Cortex of kidney (tissue), 1 donor: ENCODE measurements at places on chromosomes 4 and X.

- DNase-seq: no peak
Observed at GRCh38 chr4:95508421-95508820, 40.4 kb downstream of the UNC5C start.

DNA sequence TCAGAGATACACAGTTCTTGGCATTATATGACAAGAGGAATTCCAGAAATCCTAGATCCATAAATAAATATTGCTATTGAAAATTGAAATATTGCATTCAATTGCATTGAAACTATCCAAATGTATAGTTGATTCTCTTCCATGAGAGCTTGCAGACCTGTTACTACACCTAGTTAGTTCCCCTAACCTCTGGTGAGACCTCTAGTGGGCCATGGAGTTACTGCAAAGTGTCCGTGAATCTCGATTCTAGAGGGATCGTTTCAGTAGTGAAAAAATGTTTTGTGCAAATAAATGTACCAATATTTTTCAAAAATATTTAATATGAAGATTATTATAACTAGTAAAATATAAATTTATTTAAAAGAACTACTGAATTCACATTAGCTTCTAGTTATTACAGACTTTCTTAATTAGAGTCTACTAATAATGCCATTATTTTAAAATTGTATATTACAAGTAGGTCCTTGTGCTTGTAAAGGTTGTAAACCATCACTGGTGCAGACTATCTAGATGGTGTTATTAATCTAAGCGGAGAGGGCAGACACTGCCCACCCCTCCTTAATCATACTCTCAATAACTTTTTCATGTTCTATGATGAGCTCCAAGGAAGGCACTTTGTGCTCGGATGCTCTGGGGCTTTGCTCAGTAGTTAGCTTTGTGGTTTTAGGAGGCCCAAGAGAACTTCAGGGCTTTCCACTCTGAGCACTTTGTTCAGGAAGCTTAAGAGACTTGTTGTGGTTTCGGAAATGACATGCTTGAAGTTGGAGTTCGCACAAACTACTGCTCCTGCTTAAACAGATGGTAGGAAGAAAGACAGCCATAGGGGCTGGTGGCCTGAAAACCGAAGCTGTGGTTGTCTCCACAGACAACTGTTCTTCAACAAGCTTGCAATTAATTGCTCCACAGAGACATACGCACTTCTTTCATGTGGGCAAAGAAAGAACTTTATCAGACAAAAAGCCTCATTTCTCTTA lies 42.8 kb downstream of the IL21 start:
- no peak for DNase-seq

DNA sequence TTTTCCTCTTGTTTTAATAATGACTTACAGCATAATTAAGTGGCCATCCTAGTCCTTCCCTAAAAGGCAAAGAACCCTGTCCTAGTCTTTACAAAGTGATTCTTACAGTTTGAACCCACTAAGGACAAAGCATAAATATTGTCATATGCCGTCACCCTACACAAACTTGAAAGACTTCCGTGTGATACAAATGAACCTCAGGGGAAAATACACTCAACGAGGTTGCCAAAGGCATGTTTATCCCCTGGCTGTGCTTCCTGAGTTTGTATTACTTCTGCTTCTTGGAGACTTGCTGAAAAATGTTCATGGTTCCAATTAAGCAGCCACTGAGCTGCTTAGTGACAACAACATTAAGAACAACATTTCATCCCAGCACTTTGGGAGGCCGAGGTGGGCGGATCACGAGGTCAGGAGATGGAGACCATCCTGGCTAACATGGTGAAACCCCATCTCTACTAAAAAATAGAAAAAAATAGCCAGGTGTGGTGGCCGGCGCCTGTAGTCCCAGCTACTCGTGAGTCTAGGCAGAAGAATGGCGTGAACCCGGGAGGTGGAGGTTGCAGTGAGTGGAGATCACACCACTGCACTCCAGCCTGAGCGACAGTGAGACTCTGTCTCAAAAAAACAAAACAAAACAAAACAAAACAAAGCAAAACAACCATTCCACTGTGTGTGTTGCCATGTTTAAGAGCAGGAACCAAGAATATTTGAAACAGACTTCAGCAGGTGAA lies 16.2 kb downstream of the RASSF6 start:
- no peak for DNase-seq

- DNase-seq: no peak
Observed at GRCh38 chrX:49282647-49283011, 13.0 kb downstream of the PPP1R3F start.

- DNase-seq: no peak
Observed at GRCh38 chr4:19807505-19807904, 444.2 kb upstream of the SLIT2 start.

GRCh38 chrX:153726286-153727122 lies 1.8 kb downstream of the ABCD1 start:
- no peak for DNase-seq

DNA sequence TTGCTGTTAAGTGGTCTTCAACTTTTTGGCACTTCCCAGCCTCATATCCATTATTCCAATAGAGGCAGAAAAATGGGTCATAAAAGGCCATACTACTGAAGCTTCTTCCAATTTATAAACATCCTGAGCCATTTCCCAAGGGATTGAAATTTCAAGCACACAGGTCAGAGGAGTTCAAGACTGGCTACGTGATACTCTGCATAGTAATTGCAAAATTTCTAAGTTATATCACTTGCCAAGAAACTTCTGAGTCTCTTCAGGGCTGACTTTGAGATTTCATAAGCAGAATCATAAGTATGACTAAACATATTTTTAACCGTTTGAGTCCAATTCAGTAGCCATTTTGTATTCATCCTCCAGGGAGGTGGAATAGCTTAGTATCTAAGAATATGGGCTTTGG lies 75.6 kb upstream of the RXFP1 start:
- DNase-seq: no peak

- DNase-seq: no peak
Observed at GRCh38 chr4:54719378-54719777, 61.6 kb downstream of the KIT start.

- DNase-seq: no peak
Observed at GRCh38 chr4:93147524-93148212, 680.9 kb upstream of the ATOH1 start.

- DNase-seq: no peak
Observed at GRCh38 chr4:141375855-141376254, 155.2 kb downstream of the ZNF330 start.

DNA sequence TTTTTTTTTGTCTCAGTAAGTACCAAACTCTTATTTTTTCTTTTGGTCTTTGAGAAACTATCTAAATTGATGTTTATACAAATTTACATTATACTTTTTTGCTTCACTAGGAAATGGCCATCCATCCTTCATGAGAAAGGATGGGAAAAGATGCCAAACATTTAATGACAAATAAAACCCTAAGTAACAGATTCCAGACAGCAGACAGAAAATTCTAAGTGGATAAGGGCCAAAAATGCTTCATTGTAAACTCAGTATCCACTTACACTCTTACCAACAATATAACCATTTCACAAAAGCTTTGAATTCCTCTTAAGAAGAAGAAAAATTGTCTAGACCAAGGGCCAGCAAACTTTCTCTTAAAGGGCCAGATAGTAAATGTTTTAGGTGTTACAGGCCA lies 3.5 kb downstream of the GUCY1B1 start:
- DNase-seq: no peak

GRCh38 chr4:113837397-113837796 lies 75.9 kb upstream of the CAMK2D start:
- DNase-seq: no peak

- DNase-seq: no peak
Observed at GRCh38 chr4:139857021-139857420, 191.4 kb downstream of the MGST2 start.

GRCh38 chr4:2072971-2073807 lies 14.1 kb downstream of the NAT8L start:
- no peak for DNase-seq

- no peak for DNase-seq
Observed at GRCh38 chrX:45508454-45508853, 307.8 kb upstream of the DIPK2B start.

GRCh38 chrX:123961268-123962005 lies at the start of gene STAG2:
STAG2 (plus strand) TSS chrX:123961706; CDS start chrX:124022628, 60,922 bp downstream.
- peak; percentile 2 for DNase-seq

DNA sequence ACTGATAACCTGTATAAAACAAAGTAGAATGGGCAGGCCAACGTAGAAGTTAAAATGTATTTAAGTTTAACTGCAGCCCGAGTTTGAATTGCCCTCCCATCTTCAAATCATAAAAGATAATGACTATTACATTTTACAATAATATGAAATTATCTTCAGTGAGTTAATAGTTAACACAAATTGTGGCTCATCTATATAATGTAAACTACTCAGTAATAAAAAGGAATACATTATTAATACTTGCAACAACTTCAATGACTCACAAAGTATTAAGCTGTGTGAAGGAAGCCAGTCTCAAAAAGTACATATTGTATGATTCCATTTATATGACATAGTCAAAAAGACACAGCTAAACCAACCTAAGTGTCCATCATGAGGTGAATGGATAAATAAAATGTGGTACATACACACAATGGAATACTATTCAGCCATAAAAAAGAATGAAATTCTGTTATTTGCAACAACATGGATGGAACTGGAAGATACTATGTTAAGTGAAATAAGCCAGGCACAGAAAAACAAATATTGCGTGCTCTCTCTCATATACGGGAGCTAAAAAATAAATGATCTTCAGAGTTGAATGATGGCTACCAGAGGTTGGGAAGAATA lies 7.8 kb downstream of the PLRG1 start:
- DNase-seq: no peak

GRCh38 chrX:48919360-48919841 lies 577 bp upstream of the PIM2 start:
- DNase-seq: no peak

- no peak for DNase-seq
Observed at GRCh38 chr4:76311896-76312331, 5.4 kb downstream of the STBD1 start.

DNA sequence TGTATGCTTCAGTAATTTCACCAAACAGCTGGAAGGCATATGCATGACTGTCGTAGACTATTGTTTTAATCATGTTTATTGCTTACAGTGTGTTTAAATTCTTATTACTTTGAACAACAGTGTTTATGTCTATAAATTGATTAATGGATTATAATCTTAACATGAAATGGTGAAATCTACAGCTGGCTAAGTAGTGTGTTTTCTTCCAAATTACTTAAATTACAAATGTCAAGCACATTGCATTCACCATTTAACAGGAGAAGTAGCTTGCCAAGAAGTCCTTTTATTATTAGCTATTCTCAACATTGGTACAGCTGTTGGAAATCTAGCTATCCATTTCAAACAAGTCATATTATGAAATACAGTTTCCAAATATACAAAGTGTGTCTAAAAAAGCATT lies 849.3 kb upstream of the PCDH10 start:
- no peak for DNase-seq

- no peak for DNase-seq
Observed at GRCh38 chrX:78838709-78839108, 91.2 kb downstream of the LPAR4 start.

GRCh38 chrX:150216716-150217115 lies 146.4 kb upstream of the MAMLD1 start:
- no peak for DNase-seq

- DNase-seq: no peak
Observed at GRCh38 chrX:40462795-40463194, 118.0 kb upstream of the ATP6AP2 start.

- no peak for DNase-seq
Observed at GRCh38 chr4:120524237-120524636, 398.3 kb downstream of the PRDM5 start.

DNA sequence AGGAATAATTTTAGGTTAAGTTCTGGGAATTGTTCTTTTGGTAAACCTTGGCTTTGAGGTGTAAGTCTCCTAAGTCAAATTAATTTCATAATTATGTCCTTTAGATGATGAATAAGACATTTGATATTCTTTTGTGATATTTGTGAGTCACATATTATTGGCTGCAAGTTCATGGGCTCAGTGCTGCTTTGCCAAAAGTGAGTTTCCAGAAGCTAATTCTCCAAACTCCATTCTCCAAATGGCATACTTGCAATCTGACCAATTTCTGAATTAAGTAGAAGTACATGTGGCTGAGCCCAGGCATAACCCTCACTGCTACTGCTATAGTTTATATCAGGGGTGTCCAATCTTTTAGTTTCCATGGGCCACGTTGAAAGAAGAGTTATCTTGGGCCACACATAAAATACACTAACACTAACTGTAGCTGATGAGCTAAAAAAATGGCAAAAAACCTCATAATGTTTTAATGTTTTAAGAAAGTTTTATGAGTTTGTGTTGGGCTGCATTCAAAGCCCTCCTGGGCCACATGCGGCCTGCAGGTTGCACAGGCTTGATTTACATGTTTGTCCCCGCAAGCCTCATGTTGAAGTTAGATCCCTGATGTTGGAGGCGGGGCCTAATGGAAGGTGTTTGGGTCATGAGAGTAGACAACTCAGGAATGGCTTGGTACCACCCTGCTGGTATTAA lies 196.1 kb downstream of the ZNF330 start:
- DNase-seq: no peak

- DNase-seq: no peak
Observed at GRCh38 chr4:48370260-48371134, 29.2 kb downstream of the SLAIN2 start.

- no peak for DNase-seq
Observed at GRCh38 chr4:96531836-96532235, 691.9 kb downstream of the PDHA2 start.

DNA sequence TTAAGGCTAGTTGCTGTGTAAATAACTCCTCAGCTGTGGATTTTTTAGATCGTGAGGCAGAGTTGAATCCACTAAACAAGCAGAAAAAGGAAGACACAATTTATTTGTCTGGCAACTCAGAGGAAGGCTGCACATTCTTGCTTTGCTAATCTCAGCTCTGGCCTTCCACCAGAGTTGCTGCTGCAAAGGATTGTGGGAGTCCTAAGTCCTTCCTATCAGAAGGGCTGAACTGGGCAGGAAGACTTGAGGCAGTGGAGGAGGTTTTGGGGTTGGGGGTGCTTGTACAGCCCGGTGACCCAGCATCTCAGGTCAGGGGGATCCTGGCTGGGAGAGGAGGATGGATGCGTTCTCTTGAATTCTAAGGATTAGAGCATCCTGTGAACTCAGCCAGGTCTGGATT lies 11.0 kb upstream of the VSIG1 start:
- DNase-seq: no peak

DNA sequence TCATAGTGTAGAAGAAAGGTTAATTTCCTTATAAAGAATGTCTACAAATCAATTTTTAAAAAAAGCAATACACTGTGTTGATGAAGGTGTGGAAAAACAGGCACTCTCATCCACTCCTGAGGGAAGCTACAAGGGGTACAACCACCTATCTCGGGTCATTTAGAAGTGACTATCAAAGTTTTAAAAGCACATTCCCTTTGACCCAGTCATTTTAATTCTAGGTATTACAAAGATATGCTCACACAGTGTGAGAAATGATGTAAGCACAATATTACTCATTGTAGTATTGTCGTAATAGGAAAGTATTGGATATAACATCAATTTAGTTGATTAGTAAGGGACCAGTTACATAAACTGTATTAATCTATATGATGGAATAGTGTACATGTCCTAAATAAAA lies 7.4 kb upstream of the HCCS start:
- DNase-seq: no peak
